ENCODE measurements at places on chromosomes 2 and 18. TPM values are rescaled to one million over a fixed set of nuclear protein-coding genes. Genes with fewer than 3 reads are reported as not detected.

- no peak for DNase-seq
- H3K4me1 ChIP-seq: no peaks in the 10 kb centered on the region
- H3K27me3 ChIP-seq: no peaks in the 10 kb centered on the region
- H3K36me3 ChIP-seq: peaks cover 8% of the 10 kb centered on the region
- H3K27ac ChIP-seq: no peak overlapping the region
Observed at GRCh38 chr18:3281456-3282400, 19.8 kb downstream of the MYL12B start.

Gene POTEI
- not detected for total RNA-seq

DNA sequence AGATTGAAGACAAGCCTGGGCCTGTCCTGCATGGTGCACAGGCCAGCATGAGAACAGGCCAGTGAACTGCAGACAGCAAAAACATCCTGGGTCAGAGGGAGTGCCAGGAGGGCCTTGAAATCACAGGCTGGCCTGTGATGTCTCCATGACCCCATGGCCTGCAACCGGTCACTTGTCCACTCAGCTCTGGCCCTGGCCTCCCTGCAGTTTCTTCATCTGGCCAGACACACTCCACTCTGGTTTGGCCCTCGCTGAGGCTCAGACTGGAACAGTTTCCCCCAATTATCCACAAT is 12.6 kb downstream of the CYRIA start:
- H3K36me3 ChIP-seq: no peaks in the 10 kb centered on the region
- no peak for DNase-seq
- no peaks in the 10 kb centered on the region for H3K27me3 ChIP-seq
- no peak overlapping the region for H3K4me3 ChIP-seq
- H3K27ac ChIP-seq: peak overlapping the region; percentile 64

Gene PLB1
- total RNA-seq: 29.6 TPM

Gene ABCB11
- total RNA-seq: not detected

DNA sequence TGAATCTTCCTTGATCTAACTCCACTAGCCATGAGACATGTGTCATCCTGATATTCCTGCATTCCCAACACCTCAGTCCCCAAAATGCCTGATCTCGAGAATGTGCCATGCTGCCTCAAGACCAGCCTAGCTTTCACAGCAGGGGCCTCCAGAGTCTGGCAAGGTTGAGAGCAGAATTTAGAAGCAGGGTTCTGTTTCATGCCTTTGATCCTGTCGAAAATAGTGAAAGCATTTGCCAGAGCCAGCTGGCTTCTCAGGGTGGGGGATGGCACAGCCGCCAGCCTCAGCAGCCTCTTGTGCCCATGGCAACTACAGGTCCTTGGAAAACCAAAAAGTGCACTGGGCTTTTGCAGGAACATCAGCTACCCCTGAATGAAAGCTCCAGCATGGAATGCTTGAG is 143.5 kb downstream of the RTN4 start:
- H3K36me3 ChIP-seq: no peaks in the 10 kb centered on the region
- H3K4me3 ChIP-seq: no peak overlapping the region
- no peak for DNase-seq
- H3K27me3 ChIP-seq: no peaks in the 10 kb centered on the region
- H3K4me1 ChIP-seq: peaks cover 8% of the 10 kb centered on the region

Gene GCKR
- 1.8 TPM for total RNA-seq

Gene PRSS56
- not detected for total RNA-seq

Gene AQP12A
- not detected for total RNA-seq

- H3K27me3 ChIP-seq: no peaks in the 10 kb centered on the region
- no peak overlapping the region for H3K27ac ChIP-seq
- H3K36me3 ChIP-seq: no peaks in the 10 kb centered on the region
- H3K4me1 ChIP-seq: no peaks in the 10 kb centered on the region
Observed at GRCh38 chr18:46294318-46294717, 190.1 kb downstream of the HAUS1 start.

- H3K27me3 ChIP-seq: no peaks in the 10 kb centered on the region
- peaks cover 4% of the 10 kb centered on the region for H3K4me1 ChIP-seq
- H3K27ac ChIP-seq: no peak overlapping the region
- H3K4me3 ChIP-seq: no peak overlapping the region
- H3K36me3 ChIP-seq: no peaks in the 10 kb centered on the region
- no peak for DNase-seq
Observed at GRCh38 chr2:241842067-241842415, 16.7 kb downstream of the PDCD1 start.

DNA sequence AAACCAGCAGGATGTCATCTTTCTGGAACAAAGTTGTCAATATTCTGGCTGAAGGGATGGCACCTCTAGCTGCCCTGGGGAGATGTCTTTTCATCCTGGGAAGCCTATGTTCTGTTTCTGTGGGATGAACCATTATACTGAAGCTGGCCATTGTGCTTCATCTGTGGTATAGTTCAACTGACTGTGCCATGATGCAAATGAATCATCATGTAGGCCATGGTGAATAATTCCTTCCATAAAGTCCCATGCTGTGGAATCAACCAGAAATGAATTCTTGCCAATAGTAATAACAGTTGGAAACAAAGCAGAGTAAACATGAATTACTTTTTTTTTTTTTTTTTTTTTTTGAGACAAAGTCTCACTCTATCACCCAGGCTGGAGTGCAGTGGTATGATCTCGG is 64.1 kb upstream of the CNGA3 start:
- H3K36me3 ChIP-seq: no peaks in the 10 kb centered on the region
- H3K4me3 ChIP-seq: no peak overlapping the region
- H3K27me3 ChIP-seq: no peaks in the 10 kb centered on the region
- DNase-seq: no peak

- H3K27me3 ChIP-seq: no peaks in the 10 kb centered on the region
- H3K4me3 ChIP-seq: no peak overlapping the region
- no peaks in the 10 kb centered on the region for H3K36me3 ChIP-seq
- H3K4me1 ChIP-seq: peaks cover 8% of the 10 kb centered on the region
Observed at GRCh38 chr18:13528739-13529392, 197.5 kb downstream of the FAM210A start.

DNA sequence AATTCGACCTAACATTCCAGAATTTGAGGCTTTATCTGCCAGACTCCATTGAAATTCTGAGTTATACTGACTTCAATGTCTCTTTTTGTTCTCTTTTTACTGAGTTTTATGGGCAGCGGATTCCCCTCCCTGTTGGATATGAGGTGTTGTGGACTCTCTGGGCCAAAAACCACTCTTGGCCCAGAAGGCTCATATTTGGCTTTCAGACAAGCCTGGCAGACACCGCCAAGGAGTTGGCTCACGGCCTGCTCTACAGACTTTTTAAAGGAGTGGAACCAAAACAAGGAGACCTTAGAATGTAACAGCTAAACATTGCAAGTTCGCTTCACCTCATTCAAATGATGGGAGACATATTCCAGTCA is 206.4 kb upstream of the NCKAP5 start:
- DNase-seq: no peak
- no peaks in the 10 kb centered on the region for H3K27me3 ChIP-seq
- H3K27ac ChIP-seq: no peak overlapping the region
- no peak overlapping the region for H3K4me3 ChIP-seq
- peaks cover 16% of the 10 kb centered on the region for H3K4me1 ChIP-seq
- H3K36me3 ChIP-seq: no peaks in the 10 kb centered on the region

GRCh38 chr2:28399289-28399688 is 6.6 kb downstream of the FOSL2 start:
- no peaks in the 10 kb centered on the region for H3K27me3 ChIP-seq
- DNase-seq: no peak
- H3K36me3 ChIP-seq: peaks cover 15% of the 10 kb centered on the region
- peak overlapping the region; percentile 99 for H3K27ac ChIP-seq
- H3K4me3 ChIP-seq: peak overlapping the region; percentile 97

- no peaks in the 10 kb centered on the region for H3K27me3 ChIP-seq
- H3K27ac ChIP-seq: no peak overlapping the region
- no peak overlapping the region for H3K4me3 ChIP-seq
- DNase-seq: no peak
- no peaks in the 10 kb centered on the region for H3K36me3 ChIP-seq
Observed at GRCh38 chr2:70005752-70006446, 44.5 kb upstream of the ASPRV1 start.

Gene METTL5
- 25.3 TPM for total RNA-seq

Gene ZNF638
- 162 TPM for total RNA-seq

DNA sequence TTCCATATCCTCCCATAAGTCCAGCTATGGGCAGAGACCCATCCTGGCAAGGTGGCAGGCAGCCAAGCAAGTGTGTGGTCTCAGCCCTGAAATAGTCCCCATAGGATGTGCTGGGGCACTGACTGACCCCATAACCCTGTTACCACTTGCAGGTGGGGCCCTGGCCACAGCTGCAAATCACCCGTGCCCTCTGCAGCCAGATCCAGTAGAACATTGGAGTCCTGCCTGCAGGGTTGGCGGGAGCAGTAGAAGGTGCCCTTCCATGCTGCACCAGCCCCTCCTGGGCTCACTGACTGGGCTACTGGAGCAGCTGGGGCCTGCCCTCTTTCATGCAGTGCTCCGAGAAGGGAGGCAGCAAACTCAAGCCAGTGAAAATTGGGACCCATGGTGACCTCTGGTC is 112.6 kb upstream of the MCFD2 start:
- no peak overlapping the region for H3K27ac ChIP-seq
- no peak for DNase-seq

DNA sequence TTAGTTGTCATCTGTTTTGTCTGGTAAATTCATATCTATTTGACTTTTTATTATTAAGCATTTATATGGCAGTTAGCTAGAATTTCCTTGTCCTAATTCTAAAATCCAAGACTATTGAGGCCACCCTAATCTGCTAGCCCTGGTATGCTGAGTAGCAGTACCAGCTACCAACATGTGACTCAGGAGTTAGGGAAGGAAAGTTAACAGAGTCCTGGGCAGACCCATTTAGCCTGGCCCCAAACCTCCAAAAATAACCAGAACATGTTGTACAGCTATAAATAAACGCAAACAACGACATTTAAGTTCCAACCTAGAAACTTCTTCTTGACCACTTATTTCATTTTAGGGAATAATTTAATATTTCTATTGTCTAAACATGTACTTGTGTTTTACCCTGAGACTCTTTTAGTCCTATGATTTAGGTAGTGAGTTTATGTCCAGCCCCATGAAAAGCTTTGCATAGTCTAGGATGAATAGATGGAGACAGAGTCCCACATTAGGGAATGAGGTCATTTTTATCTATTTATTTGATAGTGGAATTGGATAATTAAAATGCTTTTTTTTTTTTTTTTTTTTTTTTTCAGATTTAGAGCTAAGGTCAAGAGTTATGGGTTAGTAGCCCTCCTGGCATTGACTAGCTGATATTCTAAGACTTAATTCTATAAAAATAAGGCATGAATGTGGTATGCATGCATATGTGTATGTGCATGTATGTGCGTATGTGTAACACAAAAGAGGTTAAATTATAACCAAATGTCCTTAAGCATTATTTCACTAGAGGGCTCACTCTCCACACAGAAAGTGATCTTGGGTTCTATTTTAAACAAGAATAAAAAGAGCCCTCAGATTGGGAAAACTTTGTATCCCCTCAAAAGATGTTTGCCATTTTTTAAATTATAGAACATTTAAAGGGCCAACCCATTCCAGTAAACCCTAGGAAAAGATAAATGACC is 160.1 kb upstream of the MAPRE2 start:
- peaks cover 25% of the 10 kb centered on the region for H3K4me1 ChIP-seq
- H3K36me3 ChIP-seq: peaks cover 7% of the 10 kb centered on the region
- no peak overlapping the region for H3K4me3 ChIP-seq
- peak overlapping the region; percentile 85 for H3K27ac ChIP-seq

GRCh38 chr2:99708231-99708630 is 218.4 kb upstream of the REV1 start:
- peak overlapping the region; percentile 52 for H3K27ac ChIP-seq
- H3K36me3 ChIP-seq: no peaks in the 10 kb centered on the region
- peaks cover 13% of the 10 kb centered on the region for H3K4me1 ChIP-seq
- H3K27me3 ChIP-seq: no peaks in the 10 kb centered on the region

- H3K27ac ChIP-seq: no peak overlapping the region
- H3K4me3 ChIP-seq: no peak overlapping the region
Observed at GRCh38 chr2:147086715-147087114, 758.1 kb upstream of the ACVR2A start.
